Mucosa of gallbladder (tissue), 1 donor: ENCODE measurements at places on chromosomes 7 and 10. TPM values are rescaled to one million over a fixed set of nuclear protein-coding genes. Genes with fewer than 3 reads are reported as not detected.
A peak's percentile ranks its signal among the peaks of the same experiment; 100 is the strongest.

- peak; percentile 74 for DNase-seq
Observed at GRCh38 chr7:131040467-131040932, 287.2 kb upstream of the MKLN1 start.

GRCh38 chr10:86083664-86084175, 282.9 kb downstream of the GRID1 start:
- DNase-seq, result no peak

The CNTNAP2 gene
- total RNA-seq, result 1.6 TPM

DNA sequence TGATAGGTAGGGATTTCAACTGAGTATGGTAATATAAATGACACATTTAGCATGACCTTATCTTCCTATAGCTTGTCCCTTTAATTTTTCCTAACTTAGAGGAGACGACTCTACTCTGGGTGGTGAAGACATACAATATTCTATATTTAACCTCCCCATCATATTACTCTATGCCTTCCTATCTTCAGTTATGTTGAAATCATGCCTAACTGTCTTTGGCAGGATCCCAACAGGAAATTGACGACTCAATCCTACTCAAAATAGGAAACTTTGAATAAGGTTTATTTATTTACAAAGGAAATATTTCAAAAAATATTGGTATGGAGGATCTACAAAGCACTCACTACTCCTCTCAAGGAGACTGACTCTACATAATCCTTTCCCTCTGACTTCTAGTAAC, 24.1 kb upstream of the SEMA3A start:
- DNase-seq, result no peak

- no peak for DNase-seq
Observed at GRCh38 chr10:58642283-58642682, 129.6 kb downstream of the BICC1 start.

The ACTL6B gene
- 0.14 TPM for total RNA-seq

DNA sequence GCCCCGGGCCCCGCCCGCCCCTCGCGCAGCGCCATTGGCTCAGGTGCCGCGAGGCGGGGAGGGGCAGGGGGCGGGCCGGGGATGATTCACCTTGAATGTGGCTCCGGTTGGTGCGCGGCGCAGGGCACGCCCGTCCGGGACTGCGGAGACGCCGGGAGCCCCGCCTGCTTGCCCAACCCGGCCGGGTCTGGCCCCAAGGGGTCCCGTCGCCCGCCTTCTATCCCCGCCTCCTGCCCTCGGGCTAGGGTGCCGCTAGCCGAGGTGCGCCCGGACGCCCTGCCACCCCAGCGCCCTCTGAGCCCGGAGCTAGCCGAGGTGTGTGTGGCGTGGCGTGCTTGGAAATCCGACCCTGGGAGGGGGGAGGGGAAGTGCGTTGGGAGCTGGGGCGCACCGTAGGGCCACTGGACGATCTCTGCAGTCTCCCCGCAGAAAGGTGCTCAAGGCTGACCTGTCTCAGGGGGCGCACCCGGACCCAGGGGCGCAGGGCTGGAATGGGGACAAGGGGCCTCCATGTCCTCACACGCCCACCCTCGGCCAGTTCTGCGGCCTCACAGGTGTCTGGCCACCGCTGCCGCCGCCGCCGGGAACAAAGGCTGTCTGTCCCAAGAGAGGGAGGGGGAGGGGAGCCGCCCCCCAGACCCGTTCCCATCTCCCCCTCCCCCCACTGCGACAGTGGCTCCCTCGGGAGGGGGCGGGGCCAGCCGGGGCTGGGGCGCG, 168.9 kb downstream of the NRF1 start:
- DNase-seq, result peak; percentile 66

GRCh38 chr7:102841290-102841689, 71.5 kb upstream of the LRRC17 start:
- no peak for DNase-seq

DNA sequence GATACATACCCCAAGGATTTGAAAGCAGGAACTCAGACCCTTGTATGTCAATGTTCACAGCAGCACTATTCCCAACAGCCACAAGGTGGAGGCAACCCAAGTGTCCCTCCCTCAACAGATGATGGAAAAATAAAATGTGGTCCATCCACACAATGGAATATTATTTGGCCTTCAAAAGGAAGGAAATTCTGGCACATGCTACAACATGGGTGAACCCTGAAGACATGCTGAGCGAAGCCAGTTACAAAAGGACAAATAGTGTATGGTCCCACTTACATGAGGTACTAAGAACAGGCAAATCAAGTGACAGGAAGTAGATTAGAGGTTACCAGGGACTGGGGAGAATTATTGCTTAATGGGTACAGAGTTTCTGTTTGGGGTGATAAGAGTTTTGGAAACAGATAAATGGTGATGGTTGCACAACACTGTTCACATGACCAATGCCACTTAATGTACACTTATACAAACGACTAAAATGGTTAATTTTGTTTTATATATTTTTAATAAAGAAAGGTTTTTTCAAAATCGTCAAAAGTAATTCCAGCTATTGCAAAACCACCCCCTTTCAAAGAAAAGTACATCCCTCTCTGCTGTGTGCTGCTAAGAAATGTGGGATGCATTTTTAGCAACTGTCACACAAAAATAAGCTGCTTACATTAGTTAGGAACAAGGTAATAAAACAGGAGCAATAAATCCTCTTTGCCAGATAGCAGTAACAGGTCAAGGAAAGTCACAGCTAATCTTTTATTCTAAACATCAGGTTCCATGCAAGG, 85.7 kb downstream of the GRB10 start:
- no peak for DNase-seq

The BAMBI gene
- 19.4 TPM for total RNA-seq

GRCh38 chr10:58806323-58806722, 293.7 kb downstream of the BICC1 start:
- no peak for DNase-seq

- DNase-seq, result no peak
Observed at GRCh38 chr10:51137756-51138529, 63.7 kb downstream of the PRKG1 start.

DNA sequence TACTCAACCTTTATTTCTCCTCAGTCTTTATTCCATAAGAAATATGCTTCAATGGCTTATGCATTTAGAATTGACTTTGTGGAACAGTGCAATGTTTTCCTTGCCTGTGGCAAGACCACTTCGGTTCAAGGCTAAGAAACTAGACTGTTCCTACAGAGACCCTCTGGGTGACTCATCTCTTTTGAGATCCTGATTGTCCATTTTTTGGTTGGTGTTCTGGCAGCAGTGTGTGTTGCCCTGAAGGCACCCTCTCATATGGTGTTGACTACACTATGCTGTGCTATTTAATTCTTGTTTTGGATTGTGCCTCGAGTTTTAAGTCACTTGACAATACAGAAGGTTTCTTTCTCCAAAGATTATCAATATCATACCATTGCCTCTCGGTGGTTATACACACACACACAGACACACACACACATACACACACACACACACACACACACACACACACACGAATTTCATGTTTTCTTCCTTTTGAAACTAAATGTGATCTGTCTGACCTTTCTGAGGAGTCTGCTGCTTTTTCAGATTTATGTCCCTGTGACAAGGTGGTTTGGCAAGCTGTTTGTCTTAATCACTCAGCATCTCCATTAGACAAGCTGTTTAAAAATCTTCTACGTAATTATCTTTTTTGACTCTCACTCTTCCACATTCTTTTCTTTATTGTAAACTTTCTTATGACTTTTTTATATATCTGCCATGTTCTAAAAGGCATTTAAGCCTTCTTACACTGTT, 187.2 kb downstream of the VTI1A start:
- DNase-seq, result no peak

The TMEM270 gene
- total RNA-seq, result not detected

GRCh38 chr7:132977234-132977633, 104.7 kb downstream of the CHCHD3 start:
- no peak for DNase-seq

- DNase-seq, result no peak
Observed at GRCh38 chr7:158749396-158749795, 44.8 kb upstream of the NCAPG2 start.

The MLXIPL gene
- 117 TPM for total RNA-seq

DNA sequence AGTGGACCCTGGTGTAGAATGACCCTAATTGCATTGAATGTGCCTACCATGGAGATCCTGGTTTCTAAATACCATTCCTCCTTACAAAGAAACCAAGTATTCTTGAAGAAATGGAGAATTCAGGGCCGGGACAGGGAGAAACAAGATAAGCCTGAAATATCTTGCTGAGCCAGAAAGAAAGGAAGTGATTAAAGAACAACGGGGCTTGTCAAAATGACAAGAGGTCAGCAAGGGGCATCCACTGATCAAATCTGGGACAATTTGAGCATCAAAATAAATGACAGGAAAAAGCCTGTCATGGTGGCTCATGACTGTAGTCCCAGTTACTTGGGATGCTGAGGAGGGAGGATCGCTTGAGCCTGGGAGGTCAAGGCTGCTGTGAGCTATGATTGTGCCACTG, 8.1 kb downstream of the ABHD11 start:
- DNase-seq, result no peak

The A1CF gene
- 34.2 TPM for total RNA-seq
